ENCODE measurements at places on chromosomes 2 and 18. TPM values are rescaled to one million over a fixed set of nuclear protein-coding genes. Genes with fewer than 3 reads are reported as not detected.

GRCh38 chr2:59584958-59585357 lies 968.5 kb downstream of the BCL11A start:
- DNase-seq: no peak

DNA sequence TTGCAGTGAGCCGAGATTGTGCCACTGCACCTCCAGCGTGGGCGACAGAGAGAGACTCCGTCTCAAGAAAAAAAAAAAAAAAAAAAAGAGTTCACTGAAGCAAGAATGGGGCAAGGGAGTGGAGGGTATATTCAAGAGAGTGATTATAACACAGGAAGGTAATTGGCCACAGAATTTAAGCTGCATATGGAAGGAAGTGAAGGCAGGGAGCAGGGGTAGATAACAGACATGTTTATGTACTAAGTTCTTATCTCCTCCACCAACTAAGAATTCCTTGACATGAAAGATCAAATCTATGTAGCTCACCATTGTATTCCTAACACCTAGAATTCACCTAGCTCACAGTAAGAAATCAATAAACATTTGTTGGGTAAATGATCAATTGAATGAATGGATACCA lies 37.3 kb downstream of the GKN2 start:
- no peak for DNase-seq

GRCh38 chr2:71299507-71299906 lies 32.1 kb upstream of the ZNF638 start:
- DNase-seq: no peak

DNA sequence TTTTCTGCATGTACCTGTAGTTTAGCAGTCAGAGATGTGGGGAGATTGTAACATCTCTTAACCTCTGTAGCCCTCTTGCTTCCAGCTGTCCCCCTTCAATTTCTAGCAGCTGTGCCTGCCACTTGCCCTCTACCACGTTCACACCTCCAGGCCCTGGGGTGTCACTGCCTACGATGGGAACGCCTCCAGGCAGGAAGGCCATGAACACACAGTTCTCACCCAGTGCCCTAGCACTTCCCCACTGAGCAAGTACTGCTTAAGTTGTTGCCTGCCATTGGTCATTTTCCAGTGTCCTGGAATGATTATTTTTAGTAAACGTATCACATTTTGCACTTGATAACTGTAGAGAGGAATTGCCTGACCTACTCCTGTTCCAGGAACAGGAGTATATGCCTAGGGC lies 77.1 kb upstream of the B3GNT7 start:
- DNase-seq: no peak

- DNase-seq: no peak
Measured at GRCh38 chr2:223723954-223724411, 113.4 kb downstream of the AP1S3 start.

DNA sequence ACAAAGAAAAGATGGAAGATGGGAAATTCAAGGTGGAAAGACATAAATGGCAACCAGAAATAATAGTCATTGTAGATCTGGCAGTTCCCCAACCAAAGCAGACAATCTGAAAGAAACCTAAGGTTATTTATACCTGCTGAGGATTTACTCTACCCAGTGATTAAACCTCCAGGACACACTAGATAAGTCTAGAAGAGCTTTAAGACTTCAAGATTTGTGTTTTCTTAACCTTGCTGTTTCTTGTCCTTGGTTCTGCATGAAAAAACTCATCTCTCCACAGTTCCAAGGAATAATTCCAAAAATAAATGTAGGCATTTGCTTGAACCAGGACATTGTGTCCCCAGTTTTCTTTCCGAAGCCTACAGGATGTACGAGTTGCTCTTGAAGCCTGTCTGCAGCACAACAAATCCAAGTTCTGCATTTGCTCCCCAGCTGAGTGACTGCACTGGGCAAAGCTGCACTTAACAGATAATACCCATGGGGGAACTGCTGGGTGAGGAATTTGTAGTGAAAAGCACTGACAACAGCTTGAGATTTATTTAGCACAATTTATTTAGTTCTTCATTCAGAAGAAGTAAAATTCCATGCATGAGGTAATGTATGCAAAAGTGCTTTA lies 19.8 kb downstream of the DTNA start:
- DNase-seq: no peak

GRCh38 chr2:129297430-129297829 lies 682.0 kb upstream of the RAB6C start:
- no peak for DNase-seq

GRCh38 chr18:51651761-51652160 lies 454.3 kb upstream of the MEX3C start:
- DNase-seq: no peak

GRCh38 chr2:151009437-151010175 lies 252.1 kb downstream of the RBM43 start:
- DNase-seq: no peak

GRCh38 chr2:157935378-157935906 lies 59.3 kb upstream of the ACVR1 start:
- no peak for DNase-seq

- no peak for DNase-seq
Measured at GRCh38 chr2:175755169-175755568, 246.9 kb downstream of the LNPK start.

- no peak for DNase-seq
Measured at GRCh38 chr2:14907014-14907612, 274.6 kb downstream of the LRATD1 start.

DNA sequence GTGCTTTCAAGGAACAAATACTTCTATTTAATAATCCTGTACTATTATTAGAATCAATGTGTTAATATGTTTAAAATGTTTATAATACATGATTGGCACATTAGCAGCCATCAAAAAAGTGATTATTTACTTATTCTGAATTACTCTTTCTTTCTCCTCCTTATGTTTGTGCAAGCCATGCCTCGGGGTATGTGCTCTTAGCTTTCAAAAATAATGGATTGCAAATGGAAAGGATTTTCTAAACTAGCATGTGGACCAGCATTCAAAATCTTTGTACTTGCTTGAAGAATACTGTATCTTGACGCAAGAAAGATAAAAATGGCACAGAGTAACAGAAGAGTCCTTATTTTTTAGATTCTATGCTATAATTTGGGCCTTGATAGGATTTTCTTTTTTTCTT lies 156.5 kb downstream of the CDH7 start:
- DNase-seq: no peak

DNA sequence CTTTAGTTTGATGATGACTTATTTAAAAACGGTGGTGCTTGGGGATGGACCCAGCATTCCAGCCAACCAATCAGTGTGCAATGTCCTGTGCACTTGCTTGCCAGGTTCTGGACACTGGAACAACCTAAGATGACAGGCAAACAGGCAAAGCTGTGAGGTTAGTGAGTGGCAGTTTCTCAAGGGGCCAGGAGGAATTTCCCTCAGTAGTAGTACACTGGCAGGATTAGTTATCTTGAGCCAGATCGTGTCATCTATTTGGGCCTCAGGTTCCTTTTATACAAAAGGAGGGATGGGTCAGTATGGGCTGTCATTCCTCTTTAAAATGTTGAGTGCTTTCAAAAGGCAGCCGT lies 26.6 kb downstream of the MAP4K4 start:
- DNase-seq: no peak

- no peak for DNase-seq
Measured at GRCh38 chr2:28344756-28345373, 47.8 kb upstream of the FOSL2 start.

- DNase-seq: no peak
Measured at GRCh38 chr2:200054681-200055468, 99.5 kb downstream of the MAIP1 start.

Gene DSC2
- total RNA-seq: 7.1 TPM

Gene ASXL2
- 13.2 TPM for total RNA-seq

Gene IL36B
- total RNA-seq: not detected

Gene TM4SF20
- not detected for total RNA-seq

Gene VWA3B
- total RNA-seq: 0.48 TPM

Gene GAD1
- total RNA-seq: 0.85 TPM

Gene SERPINB12
- total RNA-seq: not detected

Gene UNC80
- total RNA-seq: 2.6 TPM

Gene SNX17
- total RNA-seq: 69.8 TPM

Gene TSHZ1
- total RNA-seq: 10.3 TPM
